ENCODE measurements at places on chromosomes 5 and 9. TPM values are rescaled to one million over a fixed set of nuclear protein-coding genes. Genes with fewer than 3 reads are reported as not detected.

The SPINK13 gene
- total RNA-seq, result not detected

The NPR3 gene
- not detected for total RNA-seq

The RNF130 gene
- 11.5 TPM for total RNA-seq

The IL33 gene
- not detected for total RNA-seq

The CCL28 gene
- total RNA-seq, result 18.0 TPM

The OR1N2 gene
- not detected for total RNA-seq

The SPATA6L gene
- total RNA-seq, result 1.0 TPM

The PRLR gene
- not detected for total RNA-seq

All from activated naive CD8-positive, alpha-beta T cell treated with anti-CD3 and anti-CD28 coated beads, Interleukin-2, amount 10 ng/mL, durations not matched to agents 7 days and 5 days (primary cell).